ENCODE measurements at places on chromosomes 3 and 15. TPM values are rescaled to one million over a fixed set of nuclear protein-coding genes. Genes with fewer than 3 reads are reported as not detected.
A peak's percentile ranks its signal among the peaks of the same experiment; 100 is the strongest.

DNA sequence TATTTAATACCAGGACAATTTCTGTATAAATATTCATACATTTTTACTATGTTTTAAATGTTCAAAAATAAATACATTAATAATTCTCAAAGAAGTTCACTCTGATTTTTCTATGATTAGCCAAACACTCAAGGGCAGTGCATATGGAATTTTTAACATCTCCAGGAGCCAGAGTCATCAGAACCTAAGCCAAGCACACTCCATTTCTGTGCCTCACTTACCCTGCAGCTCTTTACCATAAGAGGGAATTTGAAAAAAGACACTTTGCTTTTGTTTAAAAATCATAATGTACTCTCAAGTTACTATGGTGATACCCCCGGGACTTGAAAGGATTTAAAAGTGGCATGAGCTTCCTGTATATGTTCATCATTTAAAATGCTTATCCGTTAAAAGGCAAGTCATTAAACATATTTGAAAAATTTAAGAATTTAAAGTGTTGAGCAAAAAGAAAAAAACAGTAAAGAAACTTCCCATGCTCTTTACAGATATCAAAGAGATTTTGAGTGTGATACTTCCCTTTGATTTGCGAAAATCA lies 747.4 kb upstream of the NECTIN3 start:
- DNase-seq: no peak

DNA sequence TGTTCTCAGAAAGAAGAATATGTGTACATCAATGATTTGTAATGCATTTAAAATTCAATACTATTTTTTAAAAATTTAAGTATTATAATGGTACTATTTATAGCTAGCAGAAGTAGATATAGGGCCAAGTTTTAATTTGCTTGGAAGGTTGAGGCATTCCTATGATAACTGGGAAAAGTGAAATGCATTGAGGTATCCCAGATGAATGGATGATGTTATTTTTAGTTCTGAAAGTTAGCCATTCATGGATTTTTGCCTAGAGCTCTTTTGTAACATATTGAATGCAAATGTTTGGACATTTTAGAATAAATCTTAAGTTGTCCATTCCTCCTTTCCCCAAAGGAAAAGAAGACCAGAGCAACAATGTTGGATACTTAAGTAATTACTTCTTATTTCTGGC lies 47.6 kb downstream of the GAP43 start:
- DNase-seq: no peak

DNA sequence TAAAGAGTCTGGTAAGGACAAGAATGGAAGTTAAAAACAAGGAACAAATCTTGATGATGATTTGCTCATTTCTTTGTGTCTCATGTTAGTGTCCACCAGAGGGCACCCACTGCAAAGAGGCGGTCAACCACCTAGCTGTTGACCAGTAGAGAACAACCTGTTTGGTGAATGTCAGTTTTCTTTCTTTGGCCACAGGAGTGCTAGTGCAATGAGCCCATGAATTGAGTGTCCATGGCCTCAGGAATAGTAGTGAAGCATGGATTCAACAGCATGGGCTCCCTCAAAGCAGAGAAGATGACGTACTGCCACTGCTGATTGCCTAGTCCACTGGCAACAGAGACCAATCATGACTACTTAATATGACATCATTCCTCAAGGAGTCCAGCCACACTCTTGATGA lies 10.7 kb upstream of the CNTN6 start:
- DNase-seq: no peak

- DNase-seq: no peak
Measured at GRCh38 chr3:184748219-184749135, 36.6 kb upstream of the MAGEF1 start.

GRCh38 chr3:150721285-150722130 lies 17.8 kb upstream of the ERICH6 start:
- DNase-seq: peak; percentile 53

- DNase-seq: peak; percentile 11
Measured at GRCh38 chr3:56923526-56924224, 121.9 kb upstream of the ARHGEF3 start.

DNA sequence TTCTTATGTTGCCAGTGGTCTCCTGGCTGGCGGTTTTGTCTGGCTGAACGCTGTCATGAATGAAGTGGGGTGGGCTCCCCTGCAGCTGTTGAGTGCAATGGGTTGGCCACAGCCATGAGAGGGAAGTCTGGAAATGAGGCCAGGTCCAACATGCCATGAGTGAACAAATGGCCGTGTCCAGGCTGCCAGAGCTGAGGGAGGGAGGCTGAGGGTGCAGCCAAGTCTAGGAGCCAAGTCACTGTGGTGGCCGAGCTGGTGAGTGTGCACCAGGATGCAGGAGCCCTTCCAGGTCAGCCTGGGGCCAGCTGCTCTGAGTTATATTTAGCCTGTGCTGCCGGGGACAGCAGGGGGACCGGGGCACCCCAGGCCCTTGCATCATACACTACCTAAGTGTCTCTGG lies 24.7 kb upstream of the PRR23E start:
- no peak for DNase-seq

DNA sequence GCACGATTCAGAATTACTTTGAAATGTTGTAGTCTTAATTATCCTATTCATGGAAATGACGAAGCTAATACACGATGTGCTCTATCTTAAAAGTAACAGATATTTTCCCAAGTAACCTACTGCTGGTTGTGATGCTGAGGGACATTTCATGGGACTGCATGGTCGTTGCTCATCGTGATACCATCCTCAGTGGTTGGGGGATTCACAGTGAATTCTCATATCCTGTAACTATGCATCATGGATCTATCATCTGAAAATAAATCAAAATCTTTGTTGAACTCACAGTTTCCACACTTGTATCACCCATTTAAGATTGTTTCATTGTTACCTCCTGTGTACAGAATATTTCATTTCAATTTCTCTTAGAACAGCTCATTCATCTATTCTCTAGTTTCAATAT lies 84.7 kb downstream of the OPA1 start:
- DNase-seq: no peak

- no peak for DNase-seq
Measured at GRCh38 chr3:125582707-125583106, 12.6 kb downstream of the OSBPL11 start.

GRCh38 chr3:58620421-58620820 lies 43.2 kb upstream of the FAM107A start:
- DNase-seq: no peak

DNA sequence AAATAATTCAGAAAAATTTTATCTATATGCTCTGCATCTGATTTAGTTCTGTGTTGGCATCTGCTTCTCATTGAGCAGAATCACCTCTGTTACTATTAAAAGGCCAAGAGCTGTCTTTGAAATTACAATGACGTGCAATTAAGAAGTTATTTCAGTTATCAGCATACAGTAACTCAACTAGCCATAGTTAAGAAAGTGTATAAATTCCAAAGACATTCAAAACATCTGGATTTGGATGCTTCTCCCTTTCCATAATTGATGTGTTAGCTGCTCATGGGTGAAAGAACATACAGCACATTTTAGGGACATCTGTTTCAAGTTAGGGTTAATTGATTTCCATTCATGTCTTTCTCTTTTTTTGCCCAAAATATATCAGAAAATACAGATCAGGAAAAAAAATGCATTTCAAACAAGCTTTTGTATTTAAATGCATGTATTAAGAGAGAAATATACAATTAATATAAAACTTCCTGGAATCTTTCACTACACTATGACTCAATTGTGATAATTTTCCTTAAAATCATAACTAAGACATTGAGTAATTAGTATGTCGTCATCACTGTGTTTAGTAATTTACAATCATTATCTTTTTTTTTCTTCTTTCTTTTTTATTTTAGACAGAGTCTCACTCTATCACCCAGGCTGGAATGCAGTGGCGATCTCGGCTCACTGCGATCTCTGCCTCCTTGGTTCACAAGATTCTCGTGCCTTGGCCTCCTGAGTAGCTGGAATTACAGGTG lies 82.7 kb upstream of the MBNL1 start:
- no peak for DNase-seq

DNA sequence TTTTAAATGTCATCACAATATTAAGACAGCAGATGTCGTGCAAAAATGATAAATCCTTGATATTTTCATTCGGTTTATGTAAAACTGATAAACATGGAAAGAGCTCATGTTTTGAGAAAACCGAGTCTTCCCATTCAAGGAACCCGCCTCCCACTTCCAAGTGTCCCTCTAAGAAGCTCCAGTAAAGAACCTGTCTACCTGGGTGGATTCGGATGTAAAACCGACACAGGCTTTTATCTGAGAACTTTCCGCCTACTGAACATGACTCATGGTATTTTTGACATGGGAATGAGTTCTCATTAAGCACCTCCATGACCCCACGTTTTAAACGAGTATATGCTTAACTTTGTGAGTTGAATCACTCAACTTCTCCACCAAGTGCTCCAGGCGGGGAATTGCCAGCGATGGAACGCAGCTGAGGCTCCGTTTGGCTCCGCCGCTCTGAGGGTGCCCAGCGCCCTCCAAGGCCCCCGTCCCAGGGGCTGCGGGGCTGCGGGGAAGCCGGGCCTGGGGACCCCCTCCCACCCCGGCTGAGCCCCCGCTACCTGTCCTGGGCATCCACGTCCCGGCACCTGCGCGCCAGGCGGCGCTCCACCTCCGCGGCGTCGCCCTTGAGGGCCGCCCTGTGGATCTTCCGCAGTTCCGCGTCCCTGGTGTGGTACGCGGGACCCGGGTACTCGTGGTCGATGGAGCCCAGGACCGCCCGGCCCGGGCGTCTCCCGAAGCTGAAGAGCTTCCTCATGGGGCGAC lies 119.9 kb downstream of the LMLN start:
- no peak for DNase-seq

DNA sequence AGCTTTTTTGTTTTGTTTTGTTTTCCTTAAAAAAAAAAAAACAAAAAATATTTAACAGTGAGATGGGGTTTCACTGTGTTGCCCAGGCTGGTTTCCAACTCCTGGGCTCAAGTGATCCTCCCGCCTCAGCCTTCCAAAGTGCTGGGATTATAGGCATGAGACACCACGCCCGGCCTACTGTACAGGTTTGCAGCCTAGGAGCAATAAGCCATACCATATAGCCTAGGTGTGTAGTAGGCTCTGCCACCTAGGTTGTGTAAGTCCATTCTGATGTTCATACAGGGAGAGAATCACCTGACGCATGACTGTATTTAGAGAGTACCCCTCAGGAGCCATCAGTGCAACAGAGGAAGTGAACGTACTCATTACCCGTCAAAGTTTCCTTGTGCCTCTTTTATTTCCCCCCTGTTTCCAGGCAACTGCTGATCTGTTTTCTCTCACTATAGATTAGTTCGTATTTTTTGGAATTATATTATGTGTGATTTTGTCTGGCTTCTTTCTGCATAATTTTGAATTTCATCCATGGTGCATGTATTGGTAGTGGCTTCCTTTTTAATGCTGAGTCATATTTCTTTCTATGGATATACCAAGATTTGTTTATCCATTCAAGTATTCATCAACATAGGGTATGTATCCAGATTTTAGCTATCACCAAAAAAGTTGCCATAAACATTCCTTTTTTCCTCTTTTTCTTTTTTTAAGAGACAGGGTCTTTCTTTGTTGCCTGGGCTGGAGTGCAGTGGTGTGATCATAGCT lies 9.9 kb downstream of the ACAD9 start:
- DNase-seq: no peak

- peak; percentile 82 for DNase-seq
Measured at GRCh38 chr15:101127506-101128076, 124.3 kb downstream of the CHSY1 start.

DNA sequence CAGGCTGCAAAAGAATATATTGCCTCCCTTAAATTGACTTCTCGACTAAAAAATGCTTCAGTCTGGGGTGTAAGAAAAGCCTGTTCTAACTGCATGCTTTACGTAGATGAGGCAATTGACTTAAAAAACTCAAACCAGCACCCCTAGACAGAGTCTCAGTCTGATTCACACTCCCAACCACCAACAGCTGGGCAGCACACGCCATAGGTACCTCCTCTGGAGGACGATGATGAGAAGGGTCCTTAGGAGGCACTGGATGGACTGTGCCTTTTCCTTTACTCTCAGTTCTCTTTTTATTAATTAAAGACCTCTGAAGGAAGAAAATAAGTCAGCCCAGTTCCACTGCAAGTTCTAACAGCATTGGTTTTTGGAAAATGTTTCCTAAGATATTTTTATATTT lies 175.0 kb downstream of the PDZRN3 start:
- no peak for DNase-seq

CAND2 gene
- 4.6 TPM for total RNA-seq

GRCh38 chr15:55197362-55197705 lies 593 bp upstream of the RSL24D1 start:
- DNase-seq: no peak

HDAC11 gene
- total RNA-seq: 11.4 TPM

EOMES gene
- not detected for total RNA-seq

ANKRD34C gene
- not detected for total RNA-seq

DNA sequence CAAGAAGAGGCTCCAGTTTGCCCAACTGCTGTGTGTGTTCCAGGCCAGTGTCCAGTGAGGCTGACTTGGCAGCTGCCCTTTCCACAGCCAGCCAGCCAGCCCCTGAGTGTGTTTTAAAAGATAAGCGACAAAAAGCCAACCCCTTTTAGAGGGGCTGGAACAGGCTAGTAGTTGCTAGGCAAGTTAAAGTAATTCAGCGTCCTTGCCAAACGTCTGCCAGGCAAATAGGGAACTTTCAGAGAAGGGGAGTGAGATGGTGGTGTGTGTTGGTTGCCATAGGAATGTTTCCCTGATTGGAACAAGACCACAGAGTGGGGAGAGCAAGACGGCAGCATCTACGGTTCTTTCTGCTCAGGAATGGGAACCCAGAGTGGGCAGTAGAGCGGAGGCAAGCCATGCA lies 86.3 kb downstream of the TMEM108 start:
- no peak for DNase-seq

PPCDC gene
- 10.4 TPM for total RNA-seq

All from HFFc6 (cell line).